ENCODE measurements at places on chromosomes 7 and 10.
A peak's percentile ranks its signal among the peaks of the same experiment; 100 is the strongest.

GRCh38 chr10:19987931-19988330 is 171.7 kb downstream of the PLXDC2 start:
- no peak for DNase-seq

DNA sequence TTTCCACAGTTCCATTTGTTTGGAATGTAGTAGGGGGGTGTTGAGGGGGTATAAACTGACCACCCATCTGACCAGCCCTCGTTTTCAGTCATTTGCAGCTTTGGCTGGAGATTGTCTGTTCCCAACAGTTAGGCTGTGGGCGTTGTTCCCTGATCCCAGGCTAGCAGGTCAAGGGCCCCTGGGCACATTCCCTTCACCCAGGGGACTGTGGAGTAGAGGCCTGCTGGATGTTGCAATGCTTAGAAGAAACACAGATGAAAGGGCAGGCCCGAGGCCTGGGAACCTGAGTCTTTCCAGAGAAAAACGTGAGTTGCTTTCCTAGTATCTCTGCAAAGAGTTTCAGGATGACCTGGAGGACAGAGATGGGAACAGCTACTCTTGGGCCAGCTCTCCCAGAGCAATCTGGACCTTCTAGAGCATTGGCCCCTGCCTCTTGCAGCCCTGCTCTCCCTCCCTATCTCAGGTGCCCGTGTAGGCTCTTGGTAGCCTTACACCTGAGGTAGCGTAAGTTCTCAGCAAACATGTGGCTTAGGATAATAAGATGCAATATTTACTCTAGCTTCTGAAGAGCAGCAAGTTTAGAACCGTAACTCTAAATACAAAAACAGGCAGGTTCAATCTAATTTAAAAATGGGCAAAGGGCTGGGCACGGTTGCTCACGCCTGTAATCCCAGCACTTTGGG is 99.4 kb upstream of the EFCAB10 start:
- DNase-seq, result no peak

DNA sequence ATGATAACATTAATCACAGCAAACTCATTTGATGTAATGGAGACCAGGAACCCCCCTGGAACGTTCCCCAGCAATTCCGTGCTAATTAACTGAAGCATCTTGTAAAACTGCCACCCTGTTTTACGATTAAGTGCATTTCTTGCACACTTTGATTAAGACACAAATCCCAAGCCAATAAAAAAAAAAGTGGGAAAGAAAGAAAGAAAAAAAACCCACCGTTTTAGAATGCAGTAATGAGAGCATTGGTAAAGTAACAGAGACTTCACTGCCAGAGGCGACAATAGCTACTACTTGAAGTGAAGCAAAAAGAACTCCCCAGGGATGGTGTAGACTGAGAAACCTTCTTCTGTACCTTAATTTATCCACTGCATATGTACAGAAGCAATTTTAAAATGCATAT is 616.1 kb downstream of the PTPRN2 start:
- DNase-seq, result no peak

- no peak for DNase-seq
These were observed 201.0 kb upstream of the IMMP2L start for GRCh38 chr7:111763221-111763801.

- DNase-seq, result no peak
These were observed 3.6 kb downstream of the R3HCC1L start for GRCh38 chr10:98138031-98138430.

- no peak for DNase-seq
These were observed 213.5 kb upstream of the ZNF32 start for GRCh38 chr10:43861966-43862751.

GRCh38 chr10:106557951-106558733 is 606.4 kb downstream of the SORCS1 start:
- no peak for DNase-seq

GRCh38 chr7:29194206-29194593 is 375 bp upstream of the CHN2 start:
- DNase-seq, result peak; percentile 9

DNA sequence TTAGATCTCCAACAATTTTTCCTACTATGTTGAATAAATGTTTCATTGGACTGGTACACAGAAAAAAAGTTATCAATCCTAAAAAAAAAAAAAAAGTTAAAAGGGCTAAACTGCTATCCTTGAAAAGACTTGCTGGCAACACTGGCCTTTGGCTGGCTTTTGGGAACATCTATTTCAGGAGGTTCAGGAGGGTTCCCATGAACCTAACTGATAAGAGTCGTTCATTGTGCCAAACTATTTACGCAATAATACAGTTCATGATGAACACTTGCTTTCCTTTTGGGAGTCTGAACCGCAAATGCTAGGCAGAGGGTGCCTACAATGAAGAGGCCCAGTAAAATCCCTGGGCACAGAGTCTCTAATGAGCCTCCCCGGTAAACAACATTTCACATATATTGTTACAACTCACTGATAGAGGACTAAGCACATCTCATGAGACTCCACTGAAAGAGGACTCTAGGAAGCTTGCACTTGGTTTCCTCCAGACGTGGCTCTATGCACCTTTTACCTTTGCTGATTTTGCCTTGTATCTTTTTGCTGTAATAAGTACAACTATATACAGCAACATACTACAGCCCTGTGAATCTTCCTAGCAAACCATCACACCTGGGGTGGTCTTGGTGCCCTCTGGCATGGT is 45.0 kb downstream of the ZFAND4 start:
- no peak for DNase-seq

- DNase-seq, result no peak
These were observed 83.1 kb downstream of the FZD1 start for GRCh38 chr7:91347290-91347689.

- peak; percentile 34 for DNase-seq
These were observed 14.0 kb upstream of the RALA start for GRCh38 chr7:39609113-39609934.

GRCh38 chr7:149077594-149077993 is 12.9 kb downstream of the ZNF786 start:
- no peak for DNase-seq

DNA sequence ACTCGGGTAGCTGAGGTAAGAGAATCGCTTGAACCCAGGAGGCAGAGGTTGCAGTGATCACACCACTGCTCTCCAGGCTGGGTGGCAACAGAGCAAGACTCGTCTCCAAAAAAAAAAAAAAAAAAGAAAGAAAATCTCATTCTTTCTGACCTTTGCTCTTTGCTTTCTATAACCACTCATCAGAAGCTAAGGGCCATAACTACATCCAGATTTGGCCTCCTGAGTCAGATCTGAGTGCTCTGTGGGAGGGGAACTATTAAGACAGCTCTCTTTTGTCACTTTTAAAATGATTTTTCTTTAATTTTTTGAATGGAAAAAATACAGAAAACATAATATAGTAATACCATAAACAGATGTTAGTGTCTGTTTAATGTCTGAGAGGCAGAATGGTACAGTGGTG is 210.1 kb downstream of the KIAA1217 start:
- no peak for DNase-seq

DNA sequence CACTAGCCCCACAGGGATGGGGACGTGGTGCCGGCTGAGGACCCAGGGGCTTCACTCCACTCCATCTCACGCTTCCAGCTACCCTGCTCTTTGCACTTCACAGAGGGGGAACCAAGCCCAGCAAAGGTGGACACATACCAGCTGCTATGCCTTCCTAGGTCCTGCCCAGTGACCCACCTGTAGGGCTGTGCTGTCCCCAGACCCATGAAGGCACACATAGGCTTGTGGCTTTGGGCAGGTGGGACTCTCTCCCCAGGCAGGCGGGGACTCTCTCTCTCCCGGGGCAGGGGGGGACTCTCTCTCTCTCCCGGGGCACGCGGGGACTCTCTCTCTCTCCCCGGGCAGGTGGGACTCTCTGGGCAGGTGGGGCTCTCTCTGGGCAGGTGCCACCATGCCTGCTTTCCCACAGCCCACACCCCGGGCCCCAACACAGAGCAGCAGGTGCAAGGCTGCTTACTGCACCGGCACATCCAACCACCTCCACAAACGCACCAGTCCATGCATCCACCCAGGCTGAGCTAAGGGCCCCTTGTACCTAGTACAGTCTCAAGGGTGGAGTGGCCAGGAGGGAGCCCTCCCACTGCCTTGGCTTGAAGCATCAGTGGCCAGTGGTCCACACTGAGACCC is 13.8 kb upstream of the GPR146 start:
- DNase-seq, result no peak

GRCh38 chr10:100364735-100365391 is 17.8 kb downstream of the SCD start:
- no peak for DNase-seq

GRCh38 chr10:126734015-126734414 is 63.5 kb upstream of the C10orf90 start:
- DNase-seq, result no peak

DNA sequence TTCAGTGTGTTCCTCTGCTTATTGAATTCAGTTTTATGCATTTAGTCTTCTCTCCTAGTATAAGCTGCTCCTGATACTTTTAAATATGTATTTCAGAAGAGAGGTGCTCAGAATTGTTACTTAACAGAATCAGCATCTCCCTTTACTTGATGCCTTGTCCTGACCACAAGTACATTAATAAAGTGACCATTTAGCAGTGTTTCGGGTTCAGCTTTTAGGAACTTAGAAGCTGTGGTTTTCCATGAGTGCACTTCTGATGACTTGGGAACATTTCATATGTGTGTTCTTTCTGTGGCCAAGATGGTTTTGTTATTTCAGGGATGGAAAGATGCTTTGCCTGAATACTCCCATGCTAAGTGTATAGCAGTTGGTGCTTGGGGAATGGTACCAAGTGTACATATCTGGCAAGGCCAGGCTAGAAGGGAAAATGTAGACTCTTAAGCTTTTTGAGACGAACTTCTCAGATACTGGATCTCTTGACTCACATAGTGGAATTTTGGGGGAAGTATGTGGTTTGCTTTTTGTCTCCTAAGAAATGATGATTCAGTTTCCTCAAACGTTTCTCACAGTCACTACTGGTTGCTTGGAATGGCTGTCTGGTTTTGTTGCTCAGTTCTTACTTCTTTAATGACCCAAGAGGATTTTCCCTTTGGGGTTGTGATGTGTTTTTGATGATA is 17.2 kb downstream of the SGPL1 start:
- peak; percentile 29 for DNase-seq

DNA sequence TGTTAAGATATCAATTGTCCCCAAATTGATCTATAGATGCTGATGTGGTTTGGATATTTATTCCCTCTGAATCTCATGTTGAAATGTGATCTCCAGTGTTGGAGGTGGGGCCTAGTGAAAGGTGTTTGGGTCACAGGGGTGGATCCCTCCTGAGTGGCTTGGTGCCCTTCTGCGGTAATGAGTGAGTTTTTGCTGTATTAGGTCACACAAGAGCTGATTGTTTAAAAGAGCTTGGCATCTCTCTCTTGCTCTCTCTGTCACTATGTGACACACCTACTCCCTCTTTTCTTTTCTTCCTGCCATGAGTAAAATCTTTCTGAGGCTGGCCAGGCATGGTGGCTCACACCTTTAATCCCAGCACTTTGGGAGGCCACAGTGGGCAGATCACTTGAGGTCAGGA is 98.2 kb upstream of the KAT6B start:
- DNase-seq, result no peak

DNA sequence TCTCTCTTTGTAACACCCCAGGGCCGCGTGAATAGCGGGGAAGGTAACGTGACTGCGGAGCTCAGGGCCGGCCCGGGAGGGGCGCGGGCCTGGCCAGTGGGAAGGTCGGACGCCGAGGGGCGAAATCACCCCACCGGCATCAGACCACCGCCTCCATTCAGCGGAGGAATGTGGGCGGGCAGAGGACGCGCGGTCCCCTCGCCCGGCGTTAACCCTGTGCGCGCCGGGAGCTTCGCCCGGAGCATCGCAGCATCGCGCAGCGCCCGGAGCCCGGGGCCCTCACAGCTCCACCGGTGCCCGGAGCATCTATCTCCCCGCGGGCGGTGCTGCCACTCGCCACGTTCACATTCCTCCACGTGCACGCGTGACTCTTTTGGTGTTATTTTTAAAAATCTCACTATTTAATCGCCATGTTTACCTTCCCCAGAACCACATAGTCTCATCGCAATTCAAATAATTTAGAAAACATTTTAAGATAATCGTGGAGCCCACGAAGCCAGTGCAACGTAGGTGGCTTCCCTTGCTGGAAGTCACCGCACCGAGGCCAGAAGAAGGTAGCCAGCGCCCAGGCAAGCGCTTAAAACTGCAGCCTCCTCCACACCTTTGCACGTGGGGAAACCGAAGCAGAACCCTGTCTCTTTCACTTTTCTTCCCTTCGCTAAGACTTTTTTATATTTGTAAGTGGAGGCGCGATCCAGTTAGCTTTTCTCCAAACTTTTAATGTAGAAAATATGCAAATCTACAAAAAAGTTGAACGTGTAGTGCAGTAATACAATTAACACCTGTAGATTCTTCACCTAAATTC is 21.8 kb downstream of the FGFBP3 start:
- DNase-seq, result peak; percentile 36

- no peak for DNase-seq
These were observed 100.3 kb upstream of the BTBD16 start for GRCh38 chr10:122170802-122171201.

GRCh38 chr7:67636348-67637022 is 639.9 kb downstream of the TYW1 start:
- DNase-seq, result no peak

GRCh38 chr7:83119026-83119382 is 43.7 kb downstream of the PCLO start:
- DNase-seq, result no peak

DNA sequence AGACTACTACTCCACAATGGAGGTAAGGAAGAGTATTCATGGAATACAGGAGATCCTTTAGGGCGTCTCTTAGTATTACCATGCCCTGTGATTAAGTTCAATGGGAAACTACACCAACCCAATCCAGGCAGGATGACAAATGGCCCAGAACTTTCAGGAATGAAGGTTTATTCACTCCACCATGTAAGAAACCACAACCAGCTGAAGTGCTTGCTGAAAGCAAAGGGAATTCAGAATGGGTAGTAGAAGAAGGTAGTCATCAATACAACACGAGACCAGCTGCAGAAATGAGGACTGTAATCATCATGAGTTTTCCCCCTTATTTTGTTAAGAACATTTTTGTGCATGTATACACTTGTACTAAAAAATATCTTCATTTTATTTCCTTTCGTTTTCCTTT is 76.6 kb downstream of the GPR37 start:
- no peak for DNase-seq

GRCh38 chr7:105355701-105356100 is 33.0 kb downstream of the SRPK2 start:
- no peak for DNase-seq

DNA sequence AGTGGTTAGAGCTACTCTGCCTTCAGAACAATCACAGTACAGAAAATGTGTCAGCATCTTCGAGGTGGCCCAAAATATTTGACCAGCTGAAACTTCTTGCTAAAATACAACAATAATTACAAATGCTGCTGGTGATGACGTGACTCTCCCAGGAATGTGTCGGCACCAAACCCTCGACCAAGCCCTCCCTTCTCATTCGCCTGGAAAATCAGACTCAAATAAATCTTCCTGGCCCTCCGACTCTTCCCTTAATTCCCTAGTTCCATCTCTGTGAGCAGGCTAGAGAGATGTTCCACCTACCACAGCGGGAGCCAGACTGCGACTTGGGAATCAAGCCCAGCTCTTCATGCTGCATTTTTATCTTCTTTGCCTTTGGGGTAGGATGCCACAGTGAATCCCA is 4.1 kb downstream of the PRSS2 start:
- DNase-seq, result no peak

DNA sequence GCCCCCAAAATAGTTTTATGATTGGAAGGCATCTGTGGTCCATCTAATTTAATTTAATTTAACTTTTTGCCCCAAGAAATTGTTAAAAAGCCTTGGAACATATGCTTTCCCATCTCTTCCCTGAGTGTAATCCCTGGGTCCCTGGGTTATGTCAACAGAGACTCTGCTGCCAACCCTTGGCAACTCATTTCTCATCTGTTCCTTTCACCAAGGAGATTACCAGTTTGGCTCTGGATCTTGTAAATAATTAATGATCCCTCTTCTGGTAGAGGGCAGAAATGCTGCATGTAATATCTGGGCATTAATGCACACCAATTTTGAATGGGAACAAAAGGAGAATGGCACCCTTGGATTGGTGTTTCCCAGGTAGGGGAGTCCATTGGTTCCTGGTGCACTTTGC is 514.2 kb downstream of the CCSER2 start:
- no peak for DNase-seq

All from stimulated activated CD4-positive, alpha-beta T cell treated with anti-CD3 and anti-CD28 coated beads, Interleukin-15, amount 100 ng/mL, for 24 hours (primary cell).